AG09309 (cell line): ENCODE measurements at places on chromosomes 16 and 17.

GRCh38 chr17:65071861-65072260 is 15.3 kb upstream of the GNA13 start:
- no peak for DNase-seq

DNA sequence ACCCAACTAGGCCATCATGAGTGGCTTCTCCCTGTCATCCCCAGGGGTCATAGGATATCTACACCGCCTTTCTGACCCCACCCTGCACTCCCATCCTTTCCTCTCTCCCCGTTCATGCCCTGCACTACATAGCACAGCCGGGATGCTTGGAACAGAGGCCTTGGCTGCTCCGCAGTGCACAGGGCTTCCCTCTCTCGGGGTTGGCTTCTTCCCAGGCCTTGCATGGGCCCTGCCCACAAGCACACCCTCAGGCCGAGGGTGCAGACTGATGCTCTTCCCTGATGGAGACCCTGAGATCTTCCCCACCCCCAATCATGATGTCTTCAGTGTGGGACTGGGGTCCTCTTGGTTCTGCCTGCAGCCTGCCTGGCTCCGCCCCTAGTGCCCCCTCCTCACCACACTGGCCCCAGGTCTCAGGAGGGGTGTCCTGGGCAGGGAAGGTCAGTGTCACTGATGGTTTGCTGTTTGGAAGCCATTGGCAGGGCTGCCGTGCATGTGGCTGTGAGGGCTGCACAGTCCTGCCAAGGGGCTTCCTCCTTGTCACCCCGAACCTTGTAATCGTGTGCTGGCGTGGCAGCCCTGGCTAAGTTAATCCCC is 14.3 kb upstream of the NAGLU start:
- DNase-seq, result no peak

GRCh38 chr16:46882940-46883307 is 1.2 kb upstream of the GPT2 start:
- no peak for DNase-seq

GRCh38 chr17:50289278-50289677 is 15.0 kb downstream of the TMEM92 start:
- no peak for DNase-seq

GRCh38 chr17:704111-704864 is 10.4 kb downstream of the VPS53 start:
- no peak for DNase-seq

DNA sequence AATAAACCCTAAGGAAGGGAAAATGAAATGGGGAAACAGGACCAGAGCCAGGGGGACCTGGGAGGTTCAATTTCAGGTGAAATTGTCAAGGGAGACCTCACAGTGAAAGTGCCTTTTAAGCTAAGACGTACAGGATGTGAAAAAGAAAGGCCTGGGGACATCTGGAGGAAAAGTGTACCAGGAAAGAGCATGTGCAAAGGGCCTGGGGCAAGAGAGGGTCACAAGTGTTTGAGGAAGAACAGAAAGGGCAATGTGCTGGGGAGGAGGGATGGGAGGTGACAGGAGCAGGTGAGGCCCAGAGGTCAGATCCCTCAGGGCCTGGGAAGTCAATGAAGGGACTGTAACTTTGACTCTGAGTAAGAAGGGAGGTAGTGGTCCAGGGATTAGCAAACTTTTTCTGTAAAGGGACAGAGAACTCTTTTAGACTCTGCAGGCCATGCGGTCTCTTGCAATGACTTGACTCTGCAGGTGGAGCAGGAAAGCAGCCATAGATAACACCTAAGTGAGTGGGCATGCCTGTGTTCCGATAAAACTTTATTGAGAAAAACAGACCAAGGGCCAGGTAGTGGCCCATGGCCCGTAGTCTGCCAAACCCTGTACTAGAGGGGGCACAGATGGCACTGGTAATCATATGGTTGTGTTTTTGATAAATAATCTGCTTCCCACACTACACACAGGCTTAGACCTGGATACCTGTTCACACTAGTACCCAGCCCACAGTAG is 93.8 kb downstream of the LITAF start:
- DNase-seq, result no peak

DNA sequence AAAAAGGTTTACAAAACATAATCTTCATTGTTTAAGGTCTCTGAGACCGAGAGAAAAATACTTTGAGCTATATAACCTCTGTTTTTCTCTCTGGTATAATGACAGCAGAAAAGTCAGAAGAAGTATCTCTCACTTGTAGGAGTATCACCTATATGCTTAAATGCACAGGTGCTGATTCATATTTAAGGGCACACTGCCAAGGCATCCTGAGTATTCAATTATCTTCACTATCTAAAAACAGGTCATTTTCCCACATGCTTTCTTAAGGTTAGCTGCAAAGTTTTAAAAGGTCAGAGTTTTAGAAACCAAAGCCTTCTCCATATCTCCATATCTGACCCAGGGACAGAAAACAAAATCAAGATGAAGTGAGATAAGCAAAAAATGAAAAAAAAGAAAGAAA is 99.3 kb upstream of the C17orf78 start:
- no peak for DNase-seq

DNA sequence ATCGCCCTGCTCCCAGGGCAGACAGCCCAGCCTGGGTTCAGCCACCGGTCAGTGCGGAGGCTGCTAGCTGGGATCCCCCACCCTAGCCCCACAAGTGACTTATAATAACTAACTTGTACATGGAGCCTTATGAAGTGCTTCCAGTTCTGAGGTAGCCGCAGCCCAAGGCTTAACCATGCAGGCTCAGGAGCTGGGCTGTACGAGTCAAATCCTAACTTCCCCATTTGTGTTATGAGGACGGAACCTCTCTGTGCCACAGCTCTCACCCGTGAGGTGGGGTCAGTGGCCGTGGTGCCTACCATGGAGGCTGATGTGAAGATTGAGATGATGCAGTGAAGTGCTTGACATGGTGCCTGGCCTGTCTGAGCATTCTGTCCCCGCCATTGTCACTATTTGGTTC is 27.8 kb upstream of the GOSR2 start:
- no peak for DNase-seq

GRCh38 chr17:40516581-40517285 is 15.3 kb upstream of the TNS4 start:
- no peak for DNase-seq

DNA sequence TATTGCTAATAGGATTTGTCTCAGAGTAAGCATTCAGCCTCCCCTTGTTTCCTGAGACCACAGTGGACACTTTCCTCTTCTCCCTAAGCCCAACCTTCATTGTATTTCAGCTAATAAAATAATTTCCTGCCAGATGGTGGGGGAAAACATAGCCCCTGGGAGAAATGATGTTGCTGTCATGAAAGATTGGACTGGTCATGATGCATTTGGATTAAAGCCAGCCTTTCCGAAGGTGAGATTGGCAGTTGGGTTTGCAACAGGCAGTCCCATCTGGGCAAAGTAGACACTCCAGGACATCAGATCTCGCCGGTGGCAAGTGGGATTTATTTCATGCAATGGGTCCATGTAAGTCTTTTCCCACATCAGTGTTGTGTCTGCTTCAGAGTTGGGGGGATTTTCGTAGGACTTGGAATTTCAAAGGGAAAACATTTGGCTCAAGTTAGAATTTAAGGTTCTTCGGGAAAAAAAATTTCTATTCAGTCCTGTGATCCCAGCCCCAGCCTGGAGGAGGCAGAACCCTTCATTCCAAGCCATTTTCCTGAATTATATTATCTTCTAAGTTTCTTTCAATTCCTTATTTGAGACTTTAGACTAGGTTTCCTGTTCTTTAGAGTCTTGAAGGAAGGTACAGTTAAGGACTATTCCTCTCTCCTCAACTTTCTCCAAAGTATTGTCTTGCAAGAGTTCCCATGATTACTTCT is 391.7 kb downstream of the XYLT1 start:
- no peak for DNase-seq
